Naive thymus-derived CD4-positive, alpha-beta T cell (primary cell): ENCODE measurements at places on chromosomes 1 and 21. TPM values are rescaled to one million over a fixed set of nuclear protein-coding genes. Genes with fewer than 3 reads are reported as not detected.

DNA sequence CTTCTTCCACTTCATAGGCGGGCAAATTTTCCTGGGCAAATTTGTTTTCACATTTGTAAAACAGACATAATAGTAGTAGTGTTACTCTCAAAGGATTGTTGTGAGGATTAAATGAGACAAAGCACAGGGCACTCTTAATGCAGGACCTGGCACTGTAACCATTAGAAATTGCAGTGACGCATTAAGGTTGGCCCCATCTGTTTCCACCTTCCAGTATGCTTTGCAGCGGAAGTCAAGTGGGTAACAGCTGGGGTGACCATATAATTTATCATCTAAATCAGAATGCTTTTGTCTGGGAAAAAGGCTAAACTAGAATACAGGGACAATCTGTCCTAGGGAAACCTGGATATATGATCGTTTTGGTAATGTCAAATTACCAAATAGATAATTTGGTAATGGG lies 132.5 kb upstream of the CACHD1 start:
- DNase-seq, result no peak

Gene ATP6V1G3
- total RNA-seq, result not detected

Gene PEAR1
- total RNA-seq, result 0.88 TPM

- DNase-seq, result no peak
These were observed 241.5 kb downstream of the LTN1 start for GRCh38 chr21:28751176-28751575.

GRCh38 chr1:163439471-163439870 lies 117.7 kb downstream of the NUF2 start:
- DNase-seq, result no peak

GRCh38 chr1:169999331-169999741 lies 75.2 kb downstream of the KIFAP3 start:
- DNase-seq, result no peak

DNA sequence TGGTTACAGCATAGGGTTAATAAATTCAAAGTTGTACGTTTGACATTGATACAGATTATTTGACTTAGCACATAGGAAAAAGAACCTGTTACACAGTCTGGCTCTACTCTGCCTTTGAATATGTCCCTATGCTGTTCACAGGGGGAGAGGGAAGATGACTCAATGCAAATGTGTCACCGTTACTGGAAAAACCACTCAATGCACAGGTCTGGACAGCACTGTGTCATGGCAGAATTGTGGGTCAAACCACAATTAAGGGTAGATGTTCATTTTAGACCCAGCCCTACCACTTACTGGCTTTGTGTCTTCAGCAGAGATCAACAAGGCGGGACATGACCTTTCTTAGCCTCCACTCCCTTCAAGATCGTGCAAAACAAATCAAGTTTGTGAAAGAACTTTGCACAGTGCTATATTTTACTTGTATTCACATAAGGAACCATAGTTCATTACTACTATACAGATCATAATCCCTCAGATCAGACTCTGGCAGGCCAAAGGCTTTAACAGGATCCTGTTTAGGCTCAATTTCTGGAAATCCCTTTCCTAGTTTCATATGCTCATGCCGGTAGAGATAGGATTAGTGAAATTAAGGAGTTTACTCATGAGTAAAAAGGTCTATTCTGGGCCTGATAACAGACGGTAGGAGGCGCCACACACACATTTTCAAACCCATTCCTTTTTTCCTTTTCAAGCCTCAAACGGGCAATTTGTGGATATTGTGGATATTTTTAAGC lies 22.1 kb downstream of the EIF2D start:
- DNase-seq, result no peak

GRCh38 chr1:1120866-1121591 lies 5.1 kb upstream of the C1orf159 start:
- no peak for DNase-seq

Gene CFHR3
- not detected for total RNA-seq

GRCh38 chr1:44531785-44532566 lies 126.9 kb downstream of the RNF220 start:
- DNase-seq, result no peak

GRCh38 chr1:116853680-116854402 lies 55.9 kb upstream of the PTGFRN start:
- DNase-seq, result no peak

Gene PROX1
- not detected in 2 replicates for total RNA-seq

DNA sequence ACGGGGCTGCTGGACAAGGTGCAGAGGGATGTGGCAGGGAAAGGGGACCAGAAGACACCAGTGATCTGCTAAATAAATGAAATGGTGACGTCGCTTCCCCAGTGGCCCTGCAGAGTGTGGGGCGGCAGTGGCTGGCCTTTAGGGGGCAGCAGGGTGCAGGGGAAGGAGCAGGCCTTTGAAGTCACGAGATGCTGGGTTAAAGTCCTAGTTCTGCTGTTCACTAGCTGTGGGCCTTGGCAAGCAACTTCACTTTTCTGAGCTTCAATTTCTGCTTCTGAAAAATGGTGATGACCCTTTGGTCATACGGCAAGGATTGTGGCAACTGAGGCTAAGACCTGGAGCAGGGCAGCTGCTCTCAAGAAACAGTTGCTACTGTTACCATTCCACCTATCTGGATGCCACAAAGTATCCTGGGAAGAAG lies 9.2 kb upstream of the GALE start:
- peak; percentile 77 for DNase-seq

DNA sequence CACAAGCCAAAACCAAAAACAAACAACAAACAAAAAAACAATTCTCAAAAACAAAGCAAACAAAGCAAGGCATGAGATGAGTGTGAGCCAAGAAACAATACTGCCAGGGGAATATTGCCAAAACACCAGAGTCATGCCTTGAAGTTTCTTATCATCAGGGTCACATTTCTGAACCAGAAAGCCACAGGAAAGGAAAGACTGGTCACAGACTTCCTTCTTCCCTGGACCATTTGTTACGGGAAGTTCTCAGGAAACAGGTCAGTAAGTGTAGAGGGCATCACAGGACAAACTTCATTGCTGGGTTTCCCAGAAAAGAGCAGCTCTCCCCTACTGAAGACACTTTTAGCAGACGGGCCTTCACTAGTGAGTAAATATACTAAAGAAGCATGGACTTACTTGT lies 191.2 kb downstream of the GABPA start:
- no peak for DNase-seq

DNA sequence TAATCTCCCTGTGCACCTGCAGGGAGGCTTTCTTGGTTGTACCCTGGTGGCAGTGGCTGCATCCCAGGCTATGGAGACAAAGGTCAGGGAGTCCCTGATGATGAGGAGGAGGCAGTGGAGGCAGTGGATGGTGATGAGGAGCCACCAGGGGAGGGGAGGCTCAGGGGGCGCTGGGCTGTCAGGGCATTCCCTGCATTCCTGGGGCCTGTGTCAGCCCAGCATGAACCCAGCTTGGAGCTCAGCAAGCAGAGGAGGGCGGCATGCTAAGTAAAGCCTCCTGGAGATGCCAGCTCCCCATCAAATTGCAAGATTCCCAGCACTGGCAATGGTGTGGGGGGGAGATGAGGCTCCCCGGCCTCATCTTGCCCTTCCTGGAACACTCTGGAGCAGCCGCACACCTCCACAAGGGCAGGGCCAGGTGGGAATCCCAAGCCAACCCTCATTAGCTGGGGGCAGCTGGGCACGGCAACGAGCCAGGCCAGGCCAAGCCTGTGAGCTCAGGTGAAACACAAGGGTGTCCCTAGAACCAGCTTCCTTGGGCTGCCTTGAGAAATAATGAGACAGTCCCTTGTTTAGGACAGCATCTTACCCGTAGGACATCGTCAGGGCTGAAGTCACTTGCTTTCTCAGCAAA lies 469.5 kb downstream of the MATN1 start:
- no peak for DNase-seq

DNA sequence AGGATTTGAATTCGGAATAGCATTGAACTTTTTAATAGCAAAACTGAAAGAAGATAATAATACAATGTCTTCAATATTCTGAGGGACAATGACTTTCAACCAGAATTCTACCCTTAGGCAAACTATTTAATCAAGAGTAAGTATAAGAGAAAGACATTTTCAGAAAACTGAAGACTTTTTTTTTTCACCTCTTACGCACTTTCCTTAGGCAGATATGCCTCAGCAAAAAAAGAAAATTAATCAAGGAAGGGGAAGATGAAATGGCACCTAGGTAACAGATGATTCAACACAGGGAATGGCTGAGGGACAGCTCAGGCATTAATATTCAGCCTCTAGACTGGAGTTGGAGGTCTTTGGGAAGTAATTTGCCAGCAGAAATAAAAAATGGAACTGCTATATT lies 184.9 kb downstream of the URB2 start:
- no peak for DNase-seq

DNA sequence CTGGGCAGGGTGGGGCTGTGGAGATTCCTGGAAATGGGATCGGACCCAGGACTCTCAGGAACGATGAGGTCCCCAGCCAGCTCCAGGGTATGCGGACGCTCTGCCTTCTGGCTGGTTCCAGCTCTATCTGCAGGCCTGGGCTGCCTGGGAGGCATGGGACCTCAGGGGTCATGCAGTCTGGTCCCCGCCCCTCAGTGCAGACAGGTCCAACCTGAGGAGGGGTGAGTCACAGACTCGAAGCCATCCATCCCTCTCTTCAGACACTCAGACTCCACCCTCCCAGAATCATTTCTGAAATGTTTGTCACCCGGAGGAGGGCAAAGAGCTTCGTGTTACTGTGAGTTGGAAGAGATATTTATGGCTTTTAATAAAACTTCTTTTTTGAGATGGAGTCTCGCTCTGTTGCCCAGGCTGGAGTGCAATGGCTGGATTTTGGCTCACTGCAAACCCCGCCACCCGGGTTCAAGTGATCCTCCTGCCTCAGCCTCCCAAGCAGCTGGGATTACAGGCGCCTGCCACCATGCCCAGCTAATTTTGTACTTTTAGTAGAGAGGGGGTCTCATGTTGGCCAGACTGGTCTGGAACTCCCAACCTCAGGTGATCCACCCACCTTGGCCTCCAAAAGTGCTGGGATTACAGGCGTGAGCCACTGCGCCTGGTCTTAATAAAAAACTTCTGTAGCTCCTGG lies 5.9 kb upstream of the MYOM3 start:
- DNase-seq, result no peak

Gene WNT4
- total RNA-seq, result not detected

DNA sequence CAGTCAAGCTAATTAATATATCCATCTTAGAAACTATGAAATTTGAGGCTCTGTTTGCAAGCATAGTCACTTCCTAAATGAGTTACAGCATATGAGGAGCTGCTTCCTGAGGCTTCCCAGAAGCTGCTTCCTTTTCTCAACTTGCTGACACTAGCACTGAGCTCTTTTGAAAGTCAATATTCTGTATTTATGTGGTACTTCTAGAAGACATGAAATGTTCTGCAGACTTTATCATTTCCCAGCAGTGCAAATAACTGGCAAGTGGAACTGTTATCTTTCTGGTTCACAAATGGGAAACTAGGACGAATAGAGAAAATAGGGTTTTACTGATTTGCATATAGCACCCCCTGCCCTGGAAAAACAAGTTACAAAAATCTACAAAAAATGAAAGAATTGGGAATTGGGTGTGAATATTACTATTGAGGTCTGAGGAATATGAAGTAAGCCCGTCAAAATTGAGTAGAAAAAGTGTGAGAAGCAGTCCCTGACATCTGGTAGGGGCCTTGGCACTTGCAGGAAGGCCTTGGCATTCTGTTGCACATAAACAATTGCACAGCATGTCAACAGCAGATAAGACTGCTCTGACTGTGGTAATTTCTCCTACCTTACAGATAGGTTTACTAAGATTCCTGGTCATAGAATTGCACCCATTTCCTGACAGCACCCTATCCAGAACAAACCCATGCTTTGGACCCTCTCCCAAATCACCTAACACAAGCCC lies 7.1 kb downstream of the GIPC2 start:
- no peak for DNase-seq

GRCh38 chr1:109880971-109881894 lies 29.4 kb upstream of the CSF1 start:
- DNase-seq, result no peak

Gene LMOD1
- not detected for total RNA-seq

- no peak for DNase-seq
These were observed 1.2 kb downstream of the CHRM3 start for GRCh38 chr1:239387304-239388158.

GRCh38 chr1:76115171-76115570 lies 40.6 kb downstream of the ST6GALNAC3 start:
- DNase-seq, result no peak

Gene ASCL5
- not detected in 2 replicates for total RNA-seq

DNA sequence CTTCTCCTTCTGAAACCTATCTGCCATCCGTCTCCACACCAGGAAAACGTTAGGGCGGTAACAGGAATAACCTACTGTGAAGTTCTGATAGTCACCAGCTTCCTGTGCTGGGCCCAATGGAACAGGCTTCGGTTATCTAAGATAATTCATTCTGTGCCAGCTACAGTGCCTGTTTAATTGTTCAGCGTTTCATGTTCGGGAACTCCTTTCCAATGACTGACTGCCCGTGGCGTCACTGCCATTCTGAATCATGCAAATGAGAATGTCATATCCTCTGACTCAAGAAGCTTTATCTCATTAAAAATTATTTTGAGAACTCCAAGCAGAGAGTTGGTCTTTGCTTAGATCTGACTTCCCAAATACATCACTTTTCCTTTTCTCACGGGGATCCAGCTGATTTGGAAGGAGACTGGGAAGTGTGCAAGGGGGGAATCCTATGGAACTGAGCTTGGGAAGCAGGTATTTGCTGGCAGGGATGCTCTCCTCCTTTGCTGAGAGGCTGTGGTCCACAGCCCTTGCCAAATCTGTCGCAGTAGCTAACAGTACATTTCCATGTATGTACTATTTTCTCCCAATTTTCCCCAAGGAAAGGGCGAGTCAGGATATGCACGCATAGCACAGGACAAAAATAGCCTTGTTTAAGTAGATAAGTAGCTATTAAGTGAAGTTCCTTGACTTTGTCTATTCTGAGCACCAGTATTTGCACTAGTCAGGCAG lies 358.7 kb downstream of the LTN1 start:
- no peak for DNase-seq

DNA sequence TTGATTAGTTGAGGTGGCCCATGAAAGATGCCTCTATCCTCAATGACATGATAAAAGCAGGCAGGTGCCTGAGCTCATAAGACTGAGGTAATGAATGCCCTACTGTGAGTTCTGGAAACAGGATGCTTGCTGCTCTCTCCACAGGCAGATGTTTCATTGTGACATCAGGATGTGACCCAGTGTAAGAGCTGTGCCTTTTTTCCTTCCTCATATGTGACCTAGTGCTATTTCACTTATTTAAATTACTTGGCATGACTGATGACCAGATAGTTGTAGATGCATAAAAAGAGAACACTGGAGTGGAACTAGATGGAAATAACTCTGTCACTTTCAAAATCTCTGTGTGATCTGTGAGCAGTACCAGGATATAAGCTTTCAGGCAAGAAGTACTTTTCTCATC lies 31.9 kb downstream of the KIF14 start:
- no peak for DNase-seq

GRCh38 chr1:219506473-219506899 lies 106.4 kb downstream of the ZC3H11B start:
- DNase-seq, result no peak

Gene AGRN
- 6.4 TPM for total RNA-seq

GRCh38 chr1:234296496-234296895 lies 76.8 kb upstream of the COA6 start:
- DNase-seq, result no peak

Gene A3GALT2
- not detected in 2 replicates for total RNA-seq

Gene CDC20
- total RNA-seq, result 97.7 and 101 TPM in 2 replicates

- DNase-seq, result no peak
These were observed 19.4 kb upstream of the LRRC53 start for GRCh38 chr1:74531796-74532195.

GRCh38 chr1:157782931-157783330 lies 6.0 kb upstream of the FCRL2 start:
- DNase-seq, result no peak

Gene MX2
- total RNA-seq, result 100 TPM
